Left ventricle myocardium inferior (tissue), 1 donor: ENCODE measurements at places on chromosomes 1 and 21. TPM values are rescaled to one million over a fixed set of nuclear protein-coding genes. Genes with fewer than 3 reads are reported as not detected.

The CRYBG2 gene
- not detected for total RNA-seq

The ACOT11 gene
- total RNA-seq, result 64.8 TPM

The MYBPH gene
- not detected for total RNA-seq

The FMO2 gene
- total RNA-seq, result 49.7 TPM

The FABP3 gene
- total RNA-seq, result 4,737 TPM
